ENCODE measurements at places on chromosomes 2 and 18.

- DNase-seq, result no peak
Observed at GRCh38 chr18:22428672-22429071, 11.0 kb upstream of the CTAGE1 start.

DNA sequence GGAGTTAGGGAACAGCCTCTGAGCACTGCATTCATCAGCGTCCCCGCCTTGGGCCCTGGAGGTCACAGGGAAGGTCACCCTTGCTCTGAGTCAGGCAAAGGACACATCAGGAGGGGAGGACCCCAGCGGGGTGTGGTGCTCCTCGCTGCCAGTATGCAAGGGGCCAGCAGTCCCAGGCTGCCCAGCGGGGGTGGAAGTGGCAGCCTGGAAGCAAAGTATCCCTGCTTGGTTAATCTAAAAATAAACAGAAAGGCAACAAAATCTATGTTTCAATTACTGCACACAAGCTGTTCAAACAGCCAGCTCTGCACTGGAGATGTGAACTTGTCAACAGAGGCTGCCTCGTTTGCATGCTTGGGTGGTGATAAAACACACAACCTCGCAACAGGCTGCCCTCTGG lies 164.1 kb downstream of the KLHL29 start:
- no peak for DNase-seq

GRCh38 chr2:139403948-139404347 lies 623.8 kb upstream of the NXPH2 start:
- DNase-seq, result no peak

DNA sequence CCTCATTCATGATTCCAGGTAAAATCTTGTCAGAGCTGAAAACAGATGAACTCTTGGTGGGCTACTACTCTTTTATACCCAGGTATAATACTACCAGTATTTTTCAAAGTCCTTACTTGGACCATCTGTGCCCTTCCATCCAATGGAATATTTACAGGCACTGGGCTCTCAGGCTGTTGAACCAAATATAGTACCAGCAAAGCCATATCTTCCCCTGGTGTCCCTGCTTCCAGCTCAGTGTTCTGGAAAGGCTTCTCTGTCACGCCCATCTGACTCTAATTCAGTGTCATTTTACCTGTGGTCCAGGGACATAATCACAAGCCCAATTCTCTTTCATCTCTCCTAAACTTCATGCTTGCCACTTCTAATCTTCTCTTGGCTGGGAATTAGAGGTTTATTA lies 119.2 kb upstream of the STK17B start:
- DNase-seq, result no peak

GRCh38 chr2:241617431-241618154 lies 19.4 kb downstream of the THAP4 start:
- DNase-seq, result no peak

DNA sequence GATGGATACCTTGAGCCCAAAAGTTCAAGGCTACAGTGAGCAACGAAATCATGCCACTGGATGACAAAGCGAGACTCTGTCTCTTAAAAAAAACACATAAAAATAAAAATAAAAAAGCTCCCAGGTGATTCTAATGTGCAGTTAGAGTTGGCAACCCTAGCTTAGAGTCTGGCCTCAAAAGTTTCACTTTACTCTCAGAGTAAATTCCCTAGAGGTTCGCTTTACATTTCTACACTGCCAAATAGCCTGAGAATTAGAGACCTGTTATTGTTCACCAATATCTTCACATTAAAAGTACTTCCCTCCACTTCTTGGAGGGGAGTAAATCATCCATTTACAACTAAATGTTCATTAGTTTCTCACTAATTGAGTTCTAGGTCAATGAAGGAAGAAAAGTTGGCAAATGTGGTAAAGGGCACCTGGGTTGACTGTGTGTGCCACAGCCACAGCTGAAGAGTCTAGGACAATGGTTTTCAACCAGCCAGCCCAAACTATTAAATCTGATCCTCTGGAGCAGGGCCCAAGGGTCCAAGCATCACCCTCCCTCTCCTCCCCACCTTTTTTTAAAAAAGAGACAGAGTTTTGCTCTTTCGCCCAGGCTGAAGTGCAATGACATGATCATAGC lies 15.2 kb upstream of the TMEM37 start:
- no peak for DNase-seq

- DNase-seq, result no peak
Observed at GRCh38 chr2:17672583-17673317, 80.9 kb downstream of the SMC6 start.

DNA sequence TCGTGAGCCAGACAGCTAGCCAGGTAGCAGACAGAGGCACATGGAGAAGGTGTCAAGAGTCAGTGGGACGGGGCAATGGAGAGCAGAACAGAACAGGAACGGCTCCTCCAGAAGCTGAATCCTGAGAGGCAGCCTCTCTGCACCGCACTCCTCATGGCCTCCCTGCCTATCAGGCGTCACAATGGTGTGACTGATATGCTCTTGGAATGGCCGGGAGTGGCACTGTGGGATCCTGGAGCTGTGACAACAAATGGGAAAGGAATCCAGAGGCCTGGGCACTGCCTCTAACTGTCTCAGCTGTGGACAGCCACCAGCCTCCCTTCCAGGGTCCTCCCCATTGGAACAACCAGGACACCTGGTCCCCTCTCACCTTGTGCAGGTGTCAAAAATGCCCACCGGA lies 89.1 kb upstream of the ID2 start:
- DNase-seq, result no peak

DNA sequence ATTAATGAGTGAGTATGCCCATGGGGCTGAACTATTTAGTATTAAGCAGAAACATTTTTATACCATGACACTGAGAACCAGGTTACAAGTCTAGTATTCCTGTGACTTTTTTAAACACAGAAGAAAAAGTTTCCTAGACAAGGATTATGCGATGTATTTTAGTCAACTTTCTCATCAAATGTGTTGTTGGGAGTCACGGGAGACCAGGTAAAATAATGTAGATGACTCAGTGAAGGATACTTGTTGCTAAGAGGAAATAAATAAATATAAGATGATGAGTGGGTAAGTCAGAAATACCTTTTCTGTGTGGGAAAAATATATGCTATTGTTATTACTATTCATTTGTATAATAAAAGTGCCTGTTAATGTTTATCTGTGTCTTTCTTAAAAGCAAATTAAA lies 23.4 kb downstream of the MBD5 start:
- no peak for DNase-seq

GRCh38 chr2:46776687-46777327 lies 138.8 kb downstream of the MCFD2 start:
- peak; percentile 42 for DNase-seq

GRCh38 chr2:215828528-215829184 lies 184.7 kb downstream of the MREG start:
- peak; percentile 30 for DNase-seq

- DNase-seq, result no peak
Observed at GRCh38 chr2:95346231-95346737, 49.1 kb downstream of the KCNIP3 start.

- DNase-seq, result no peak
Observed at GRCh38 chr2:177692042-177692782, 299.6 kb downstream of the AGPS start.

DNA sequence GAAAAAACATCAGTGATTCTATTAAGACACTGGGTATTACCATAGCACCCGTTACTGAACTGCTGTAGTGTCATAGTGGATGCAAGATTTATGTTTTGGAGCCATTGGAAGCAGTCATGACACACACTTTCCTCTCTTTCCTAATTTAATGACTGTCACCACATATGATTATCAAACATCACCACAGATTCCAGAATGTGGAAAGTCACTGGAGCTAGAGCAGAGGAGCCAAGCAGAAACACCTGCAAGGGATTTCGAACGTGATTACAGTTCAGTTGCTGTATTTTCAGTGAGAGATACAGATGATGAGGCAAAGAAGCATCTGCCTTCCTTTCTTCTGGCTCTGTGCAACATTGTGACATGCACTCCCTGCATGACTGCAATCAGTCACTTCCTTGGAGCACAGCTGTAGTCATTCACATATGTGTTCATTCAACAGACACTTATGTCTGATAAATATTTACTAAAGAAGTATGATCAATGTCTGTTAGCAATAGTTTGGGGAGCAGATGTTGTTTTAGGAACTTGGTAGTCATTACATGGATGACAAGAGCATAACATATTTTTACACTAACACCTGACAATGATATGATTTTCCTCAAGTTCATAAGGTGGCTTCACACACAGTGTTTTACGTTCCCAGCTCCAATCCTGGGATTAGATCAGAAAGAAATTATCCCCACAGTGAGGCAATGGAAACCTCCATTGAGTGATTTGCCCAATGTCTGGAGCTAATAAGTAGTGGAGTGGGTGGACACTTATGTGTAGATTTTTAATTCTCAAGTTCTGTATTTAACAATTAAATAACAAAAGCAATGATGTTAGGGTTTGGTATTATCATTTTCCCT lies 416.6 kb downstream of the PLCL1 start:
- DNase-seq, result no peak

- DNase-seq, result no peak
Observed at GRCh38 chr2:44935729-44936098, 5.8 kb upstream of the SIX3 start.

DNA sequence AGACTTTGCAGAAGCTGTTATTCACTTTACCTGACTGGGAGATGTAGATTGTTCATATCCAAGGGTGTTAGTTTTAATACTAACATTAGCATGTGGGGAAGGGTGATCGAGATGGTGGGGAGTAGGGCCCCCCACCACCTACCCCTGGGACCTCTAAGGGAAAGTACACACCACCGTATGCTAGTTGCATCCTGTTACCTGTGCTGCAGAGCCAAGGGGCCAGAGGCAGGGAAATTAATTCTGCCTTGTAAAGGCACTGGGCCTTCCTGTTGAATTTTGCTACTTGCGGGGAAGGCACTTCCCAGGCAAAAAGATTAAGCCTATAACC lies 9.0 kb downstream of the STEAP3 start:
- no peak for DNase-seq

DNA sequence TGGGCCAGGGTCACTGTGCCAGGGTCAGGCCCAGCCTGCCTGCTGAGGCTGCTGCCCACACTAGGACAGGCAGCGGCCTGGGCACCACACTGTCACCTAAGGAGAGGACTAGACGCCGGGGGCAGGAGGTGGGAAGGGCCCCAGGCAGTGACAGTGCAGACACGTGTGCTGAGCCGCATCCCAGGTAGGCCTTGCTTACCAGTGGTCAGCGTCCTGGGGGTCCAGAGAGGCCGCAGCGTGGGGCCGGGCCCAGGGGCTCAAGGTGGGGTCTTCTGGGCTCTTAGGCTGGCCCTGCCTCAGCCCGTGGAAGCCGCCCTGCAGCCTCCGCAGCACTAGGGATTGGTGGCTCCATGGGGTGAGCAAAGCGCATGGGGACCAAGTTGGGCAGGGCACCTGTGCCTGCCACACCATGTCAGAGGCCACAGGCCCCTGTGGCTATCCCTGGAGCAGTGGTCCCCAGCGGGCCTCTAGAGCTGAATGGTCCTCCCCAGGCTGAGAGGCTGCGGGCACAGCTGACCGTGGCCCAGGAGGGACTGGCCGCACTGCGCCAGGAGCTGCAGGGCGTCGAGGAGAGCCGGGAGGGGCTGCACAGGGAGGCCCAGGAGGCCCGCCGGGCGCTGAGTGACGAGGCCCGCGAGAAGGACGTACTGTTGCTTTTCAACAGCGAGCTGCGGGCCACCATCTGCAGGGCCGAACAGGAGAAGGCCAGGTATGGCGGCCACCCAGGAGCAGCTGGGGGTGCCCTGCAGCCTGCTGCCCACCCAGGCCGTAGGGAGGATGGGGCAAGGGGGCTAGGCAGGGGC lies 35.2 kb upstream of the SNED1 start:
- DNase-seq, result no peak

DNA sequence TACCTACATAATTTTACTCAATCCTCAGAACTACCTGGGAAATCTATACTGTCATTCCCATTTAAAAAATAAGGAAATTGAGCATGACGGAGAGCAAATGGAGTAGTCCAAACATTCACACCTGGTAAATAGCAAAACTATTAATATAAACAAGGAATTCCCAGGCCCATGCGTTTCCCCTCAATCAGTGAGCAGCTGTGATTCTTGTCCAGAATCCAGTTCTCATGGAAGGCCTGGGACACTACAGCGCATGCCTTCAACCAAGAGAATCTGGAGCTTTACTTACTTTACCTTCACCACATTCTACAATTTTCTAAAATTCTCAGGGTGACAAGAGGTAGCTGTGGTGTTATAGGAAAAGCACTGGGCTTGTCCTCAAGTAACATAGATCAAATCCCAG lies 259.0 kb downstream of the LRATD1 start:
- no peak for DNase-seq

- no peak for DNase-seq
Observed at GRCh38 chr2:118845522-118846441, 1.7 kb downstream of the EN1 start.

GRCh38 chr2:86807468-86808275 lies 17.0 kb upstream of the CD8A start:
- no peak for DNase-seq

DNA sequence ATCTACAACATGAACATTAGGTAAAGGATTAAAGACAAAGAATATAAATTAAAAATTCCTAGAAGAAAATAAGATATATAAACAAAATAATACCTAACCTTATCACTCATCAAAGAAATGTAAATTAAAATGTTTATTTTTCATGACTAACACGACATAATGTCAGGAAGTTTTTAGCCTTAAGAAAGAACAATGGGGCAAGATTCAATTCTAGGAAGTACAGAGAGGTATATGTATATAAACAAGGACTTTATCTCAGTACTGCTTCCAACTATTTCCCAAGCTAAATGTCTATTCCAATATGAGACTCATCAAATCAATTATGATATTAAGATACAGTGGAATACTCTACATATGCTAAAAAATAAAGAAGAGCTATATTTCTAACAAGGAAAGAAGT lies 44.1 kb downstream of the TTC21B start:
- DNase-seq, result no peak

GRCh38 chr2:166361351-166362153 lies 14.2 kb downstream of the SCN9A start:
- DNase-seq, result no peak

- DNase-seq, result no peak
Observed at GRCh38 chr2:65388596-65389390, 43.6 kb downstream of the SPRED2 start.

- DNase-seq, result peak; percentile 0
Observed at GRCh38 chr2:240462073-240462706, 26.7 kb downstream of the GPC1 start.

GRCh38 chr2:32522770-32523169 lies 105.1 kb upstream of the TTC27 start:
- DNase-seq, result no peak

DNA sequence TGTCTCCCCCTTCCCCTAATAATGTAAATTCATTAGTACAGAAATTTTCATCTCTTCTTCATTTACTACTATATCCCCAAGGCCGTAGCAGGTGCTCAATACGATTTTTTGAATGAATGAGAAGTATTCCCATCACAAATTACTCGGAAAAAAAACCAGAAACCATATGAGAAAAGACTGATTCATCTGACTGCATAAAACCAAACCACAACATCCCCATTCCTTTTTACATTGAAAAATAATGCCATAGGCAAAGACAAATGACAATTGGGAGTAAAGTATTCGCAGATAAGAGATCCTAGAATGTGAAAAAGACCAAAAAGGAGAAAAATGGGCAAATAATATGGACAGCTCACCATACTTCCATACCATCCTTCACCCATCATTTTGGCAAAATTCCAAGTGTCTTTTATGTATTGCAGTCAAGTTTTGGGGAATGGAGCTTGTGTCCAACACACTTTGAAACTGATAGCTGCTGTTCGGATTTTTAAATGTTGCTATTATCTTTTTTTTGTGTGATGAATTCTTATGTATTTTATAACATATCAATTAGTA lies 1.5 kb downstream of the ZC3H8 start:
- no peak for DNase-seq

All from stimulated activated CD4-positive, alpha-beta T cell treated with anti-CD3 and anti-CD28 coated beads, Interleukin-4, amount 100 ng/mL, for 1 hour (primary cell).